ENCODE measurements at places on chromosomes 5 and 9.

- no peak for DNase-seq
Observed at GRCh38 chr5:140175367-140176030, 511 bp downstream of the CYSTM1 start.

- no peak for DNase-seq
Observed at GRCh38 chr5:107513337-107514085, 157.2 kb downstream of the EFNA5 start.

DNA sequence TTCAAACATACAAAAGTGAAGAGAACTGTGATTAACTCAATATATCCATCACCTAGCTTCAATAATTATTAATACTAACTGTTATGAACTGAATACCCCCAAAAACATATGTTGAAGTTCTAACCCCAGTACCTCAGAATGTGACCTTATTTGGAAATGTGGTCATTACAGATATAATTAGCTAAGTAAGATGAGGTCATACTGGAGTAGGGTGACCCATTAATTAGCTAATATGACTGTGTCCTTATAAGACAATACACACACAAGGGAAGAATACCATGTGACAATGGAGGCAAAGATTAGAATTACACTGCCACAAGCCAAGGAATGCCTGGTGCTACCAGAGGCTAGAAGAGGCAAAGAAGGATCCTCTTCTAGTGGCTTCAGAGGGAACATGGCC, 7.8 kb downstream of the RRAGA start:
- no peak for DNase-seq

DNA sequence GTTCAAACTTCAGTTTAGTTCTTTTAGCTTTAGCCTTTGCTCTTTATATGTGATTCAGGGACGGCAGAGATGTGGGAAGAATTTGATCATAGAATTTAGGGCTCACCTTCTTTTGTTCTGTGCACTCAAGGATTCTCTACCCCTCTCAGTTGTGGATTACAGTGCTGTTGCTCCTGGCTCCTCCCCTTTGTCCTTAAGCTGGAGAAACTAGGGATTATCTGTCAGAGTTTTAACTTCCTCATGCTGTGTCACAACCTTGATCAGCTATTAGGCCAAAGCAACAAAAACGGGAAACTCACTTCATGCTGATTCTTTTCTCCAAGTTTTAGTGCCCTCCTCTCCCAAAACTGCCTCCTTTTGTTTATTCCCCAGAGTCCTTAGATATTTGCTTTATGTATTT, 13.0 kb upstream of the PCDHAC2 start:
- DNase-seq: no peak

DNA sequence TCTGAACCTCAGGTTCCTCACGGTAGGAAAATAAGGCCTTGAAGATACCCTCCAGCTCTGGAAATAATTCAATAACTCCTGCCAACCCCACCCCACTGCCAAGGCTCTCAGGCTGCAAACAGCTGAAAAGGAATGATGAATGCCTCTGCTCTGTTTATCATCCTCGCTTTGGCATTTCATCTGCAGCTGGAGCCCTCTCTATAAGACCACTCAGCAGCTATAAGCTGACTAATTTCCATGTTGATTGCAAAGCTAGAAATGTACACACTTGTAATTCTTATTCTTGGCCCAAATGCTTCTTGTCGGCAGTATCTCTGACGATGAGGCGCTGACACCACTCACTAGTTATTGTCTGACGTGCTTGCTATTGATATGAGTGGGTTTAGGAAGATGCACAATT, 408.4 kb upstream of the NMUR2 start:
- DNase-seq: no peak

DNA sequence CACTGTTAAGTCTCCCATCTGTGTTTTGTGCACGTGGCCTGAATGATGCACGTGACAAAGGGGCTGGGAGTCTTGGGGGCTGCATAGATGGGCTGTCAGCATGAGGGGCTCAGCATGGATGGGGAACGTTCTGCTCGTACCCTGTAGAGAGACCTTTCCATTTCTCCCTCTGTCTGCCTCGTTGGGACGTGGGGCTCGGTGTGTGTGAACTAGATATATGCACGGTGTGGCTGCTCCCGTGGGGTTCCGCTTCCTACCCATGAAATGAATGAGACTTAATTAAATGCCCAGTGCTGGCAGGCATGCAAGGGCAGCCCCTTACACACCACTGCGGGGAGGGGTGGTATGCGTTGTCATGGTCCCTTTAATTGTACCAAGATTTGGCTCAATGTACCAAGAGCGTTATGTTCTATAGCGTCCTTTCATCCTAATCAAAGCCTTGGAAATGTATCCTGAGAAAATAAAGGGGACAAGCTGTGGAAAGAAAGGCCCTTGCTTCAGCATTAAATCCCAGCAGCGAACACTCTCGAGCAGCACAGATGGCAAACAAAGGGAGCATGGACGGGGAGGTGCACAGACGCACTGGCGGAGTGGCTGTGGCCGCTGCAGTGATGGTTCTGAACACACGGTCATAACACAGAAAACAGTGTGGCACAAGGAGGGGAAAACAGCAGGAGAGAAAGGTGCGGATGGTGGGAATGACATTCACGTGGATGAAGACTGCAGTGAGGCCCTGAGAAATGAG, 66.8 kb downstream of the RASGEF1C start:
- no peak for DNase-seq

GRCh38 chr5:147216552-147217154, 18.2 kb upstream of the STK32A start:
- DNase-seq: no peak

DNA sequence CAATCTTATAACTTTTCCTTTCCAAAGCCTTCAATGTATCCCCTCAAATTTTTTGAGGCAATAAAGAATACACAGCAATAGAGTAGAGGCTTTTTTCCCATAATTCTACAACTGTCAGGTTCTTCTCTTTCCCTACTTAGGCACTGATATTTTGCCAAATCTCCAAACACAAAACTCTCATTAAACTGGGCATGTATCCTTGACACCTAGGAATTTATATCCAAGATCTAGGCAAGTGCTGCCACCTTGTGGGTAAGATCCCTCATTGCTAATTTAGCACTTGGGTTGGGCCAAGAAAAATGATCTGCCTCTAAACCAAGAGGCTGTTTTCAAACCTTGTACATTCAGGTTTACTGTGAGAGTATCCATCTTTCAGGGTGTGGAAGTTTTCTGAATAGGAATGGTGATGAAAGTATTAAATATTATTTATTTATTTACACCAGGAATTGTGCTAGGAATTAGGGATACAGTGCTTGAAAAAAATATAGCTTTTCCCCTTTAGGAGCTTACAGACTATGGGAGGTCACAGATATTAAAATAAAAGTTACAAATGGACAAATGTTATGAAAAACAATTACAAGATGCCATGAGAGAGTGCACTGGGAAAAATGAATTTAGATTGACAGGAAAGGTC, 17.6 kb downstream of the TSTD2 start:
- no peak for DNase-seq

DNA sequence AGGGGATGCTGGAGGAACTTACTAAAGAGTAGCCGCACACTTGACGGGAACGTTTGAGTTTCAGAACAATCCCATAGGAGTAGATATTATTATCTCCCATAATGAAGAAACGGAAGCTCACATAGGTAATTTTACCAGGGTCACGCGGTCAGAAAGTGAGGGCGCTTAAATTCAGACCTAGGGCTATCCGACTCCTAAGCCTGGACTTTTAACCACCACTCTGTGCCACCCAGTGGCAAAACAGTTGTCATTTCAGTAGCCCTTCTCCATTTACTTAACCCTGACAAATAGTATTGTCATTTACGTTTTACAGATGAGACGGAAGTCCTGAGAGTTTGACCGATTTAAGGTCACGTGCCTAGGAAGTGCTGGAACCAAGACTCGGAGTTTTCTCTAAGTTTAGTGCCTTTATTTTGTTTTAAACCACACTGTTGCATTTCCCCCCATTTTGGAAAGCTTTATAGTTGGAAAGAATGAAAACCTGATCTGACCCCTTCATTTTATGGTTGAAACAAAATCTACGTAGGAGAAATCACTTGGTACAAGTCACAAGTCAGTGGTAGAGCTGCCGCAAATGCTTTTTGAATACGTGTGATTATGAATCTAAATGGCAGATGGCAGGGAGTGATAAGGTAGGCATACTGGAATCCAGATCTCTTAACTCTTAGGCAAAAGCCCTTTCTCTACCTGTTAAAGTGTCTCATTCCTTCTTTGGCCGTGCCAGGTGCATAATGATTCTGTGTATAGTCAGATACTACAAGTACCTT, 650 bp downstream of the MRRF start:
- no peak for DNase-seq

DNA sequence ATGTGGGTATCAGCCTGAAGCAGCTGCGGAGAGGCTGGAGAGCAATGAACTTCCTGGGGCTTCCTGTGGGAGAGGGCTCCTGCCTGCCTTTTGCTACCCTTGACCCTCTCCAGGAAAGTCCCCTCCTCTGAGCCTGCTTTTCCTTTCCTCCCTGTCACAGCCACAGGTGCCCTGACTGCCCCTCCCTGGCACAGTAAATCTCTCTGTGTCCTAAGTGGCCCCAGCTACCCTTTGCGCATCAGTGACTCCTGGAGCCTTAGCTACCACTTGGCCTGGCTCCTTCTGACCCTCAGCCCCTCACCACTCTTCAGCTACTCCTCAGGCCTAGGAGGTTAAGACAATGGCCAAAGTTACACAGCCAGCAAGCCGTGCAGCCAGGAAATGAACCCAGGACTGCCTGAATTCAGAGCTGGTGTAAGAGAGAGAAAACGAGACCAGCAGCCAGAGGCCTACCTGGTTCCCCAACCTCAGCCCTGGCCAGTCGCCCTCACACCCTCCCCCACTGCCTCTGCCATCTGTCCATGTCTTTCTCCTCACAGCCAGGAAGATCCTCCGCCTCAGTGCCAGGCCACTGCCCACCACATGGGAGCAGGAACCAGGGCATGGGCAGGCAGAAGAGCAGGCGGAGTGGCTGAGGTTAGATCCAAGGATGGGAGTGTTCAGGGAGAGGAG, 18.6 kb downstream of the CNTFR start:
- no peak for DNase-seq

GRCh38 chr5:58410441-58410840, 49.4 kb downstream of the PLK2 start:
- no peak for DNase-seq

DNA sequence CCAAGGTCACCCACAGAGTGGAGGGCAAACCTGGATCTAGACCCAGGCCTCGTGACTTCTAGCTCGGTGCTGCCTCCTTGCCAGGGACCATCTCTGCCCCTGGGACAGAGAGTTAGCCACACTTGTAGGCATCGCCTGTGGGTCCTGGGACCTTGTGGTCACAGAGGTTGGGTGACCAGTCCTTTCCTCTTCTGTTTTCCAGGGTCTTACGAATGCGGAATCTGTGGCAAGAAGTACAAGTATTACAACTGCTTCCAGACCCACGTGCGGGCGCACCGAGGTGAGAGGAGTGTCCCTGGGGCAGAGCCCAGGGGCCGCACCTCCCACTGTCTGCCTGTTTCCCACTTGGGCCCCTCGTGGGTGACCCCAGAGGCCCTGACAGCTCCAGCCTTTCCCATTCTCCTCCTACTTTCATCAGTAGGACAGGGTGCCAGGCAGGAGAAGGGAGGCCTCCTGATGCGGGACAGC, 76.3 kb downstream of the AMBP start:
- DNase-seq: no peak

GRCh38 chr9:88092797-88093331, 45.4 kb downstream of the SPATA31C2 start:
- DNase-seq: no peak

DNA sequence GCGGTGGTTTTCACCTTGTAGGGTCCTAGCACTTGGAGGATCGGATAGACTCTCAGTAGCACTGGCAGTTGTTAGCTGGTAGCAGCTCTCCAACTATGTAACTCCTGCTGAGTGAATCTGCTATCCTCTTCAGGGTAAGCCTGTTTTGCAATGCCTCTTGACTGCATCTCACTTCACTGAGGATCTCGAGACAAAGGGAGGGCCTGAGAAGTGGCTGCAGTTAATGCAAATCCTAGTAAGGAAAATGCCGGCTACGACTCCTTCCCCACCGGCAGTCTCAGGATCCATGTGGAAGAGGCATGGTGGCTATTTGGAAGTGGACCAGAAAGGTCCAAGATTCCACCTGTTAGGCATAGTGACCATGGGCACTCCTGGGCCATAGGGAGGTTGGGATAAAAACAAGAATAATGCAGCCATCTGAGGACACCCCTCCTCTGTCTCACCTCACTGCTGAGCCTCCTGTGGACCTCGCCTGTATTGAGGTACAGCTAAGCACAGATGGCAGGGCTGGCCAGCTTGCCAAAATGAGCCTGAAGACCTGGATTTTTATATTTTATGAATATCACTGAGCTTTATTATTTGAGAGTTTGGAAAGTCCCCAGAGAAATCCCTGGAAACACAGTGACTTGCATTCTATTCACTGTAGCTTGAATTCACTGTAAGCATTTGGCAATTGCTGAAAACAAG, 146.0 kb downstream of the LIFR start:
- DNase-seq: no peak

GRCh38 chr5:93675460-93676450, 65.6 kb downstream of the POU5F2 start:
- DNase-seq: no peak

DNA sequence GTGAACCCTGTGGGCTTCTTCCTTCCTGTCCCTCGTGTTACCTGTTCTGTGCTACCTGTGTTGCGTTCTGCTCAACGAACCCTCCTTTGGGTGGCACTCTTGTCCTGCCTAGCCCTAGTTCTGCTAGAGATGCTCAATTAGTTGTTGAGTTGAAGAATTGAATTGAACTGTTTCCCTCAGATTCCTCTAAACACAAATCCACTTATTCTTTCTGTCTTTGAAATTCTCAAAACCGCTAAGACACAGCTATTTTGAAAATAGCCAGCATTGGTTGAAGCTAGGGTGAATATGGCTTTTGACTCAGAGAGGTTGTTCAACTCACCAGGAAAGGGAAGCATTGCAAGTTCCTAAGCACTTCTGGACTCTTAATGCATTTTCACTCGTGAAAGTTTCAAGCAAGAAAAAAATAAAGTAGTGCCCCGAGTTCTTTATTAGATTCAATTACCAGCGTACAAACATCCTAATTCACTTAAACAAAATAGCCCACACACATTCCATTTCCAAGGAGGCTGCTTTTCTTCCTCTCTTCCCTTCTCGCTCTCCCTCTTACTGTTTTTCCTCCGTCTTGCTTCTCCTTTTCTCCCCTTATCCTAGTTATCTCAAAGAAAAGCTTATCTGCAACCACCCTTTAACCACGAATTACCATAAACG, 642 bp upstream of the ITGA1 start:
- DNase-seq: peak; percentile 30

- DNase-seq: no peak
Observed at GRCh38 chr5:100644185-100644584, 109.0 kb downstream of the FAM174A start.

- no peak for DNase-seq
Observed at GRCh38 chr9:69168709-69169217, 5.3 kb upstream of the TJP2 start.

- no peak for DNase-seq
Observed at GRCh38 chr5:159003045-159004030, 96.4 kb downstream of the EBF1 start.

- no peak for DNase-seq
Observed at GRCh38 chr9:76687861-76688391, 76.3 kb upstream of the PCA3 start.

All from iPS DF 19.7 (cell line).